Thymus (tissue), 14 donors: ENCODE measurements at places on chromosomes 4 and X.

DNA sequence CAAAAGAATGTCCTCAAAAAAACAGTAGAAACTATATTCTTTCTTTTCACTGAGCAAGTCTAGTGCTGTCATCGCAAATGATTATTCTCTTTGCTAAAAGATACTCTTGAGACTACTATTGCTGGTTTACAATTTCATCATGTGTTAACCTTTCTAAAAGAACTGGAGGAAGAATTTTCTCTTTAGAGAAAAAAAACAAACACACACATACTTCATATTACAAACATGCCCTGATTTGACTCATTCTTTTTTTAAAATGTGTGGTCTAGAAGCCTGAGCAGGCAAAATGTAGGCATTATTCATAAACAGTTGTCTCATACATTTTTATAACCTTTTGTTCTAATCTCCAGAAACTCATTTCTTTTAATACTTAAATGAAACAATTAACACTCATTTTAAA is 60.6 kb upstream of the FAT4 start:
- DNase-seq, result no peak

DNA sequence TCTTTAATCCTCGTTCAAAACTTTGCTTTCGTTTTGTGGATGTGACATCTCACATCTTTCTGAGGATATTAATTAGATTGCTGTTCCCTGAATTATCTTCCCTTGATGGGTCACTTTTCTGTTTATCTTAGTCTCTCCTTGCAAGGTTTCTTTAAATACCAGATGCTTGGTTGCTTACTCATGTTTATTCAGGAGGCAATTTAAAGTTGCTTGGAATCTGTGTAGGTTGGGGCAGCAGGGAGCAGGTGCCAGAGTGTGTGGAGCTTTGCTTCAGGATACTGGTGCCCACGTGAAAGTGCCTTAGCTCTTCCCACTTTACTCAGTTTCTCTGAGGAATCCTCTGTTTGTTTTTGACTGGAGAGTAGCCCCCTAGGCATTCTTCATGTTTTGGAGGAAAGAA is 24.0 kb downstream of the ANAPC4 start:
- no peak for DNase-seq

- no peak for DNase-seq
Measured at GRCh38 chrX:69431420-69431819, 72.7 kb upstream of the NALF2 start.

DNA sequence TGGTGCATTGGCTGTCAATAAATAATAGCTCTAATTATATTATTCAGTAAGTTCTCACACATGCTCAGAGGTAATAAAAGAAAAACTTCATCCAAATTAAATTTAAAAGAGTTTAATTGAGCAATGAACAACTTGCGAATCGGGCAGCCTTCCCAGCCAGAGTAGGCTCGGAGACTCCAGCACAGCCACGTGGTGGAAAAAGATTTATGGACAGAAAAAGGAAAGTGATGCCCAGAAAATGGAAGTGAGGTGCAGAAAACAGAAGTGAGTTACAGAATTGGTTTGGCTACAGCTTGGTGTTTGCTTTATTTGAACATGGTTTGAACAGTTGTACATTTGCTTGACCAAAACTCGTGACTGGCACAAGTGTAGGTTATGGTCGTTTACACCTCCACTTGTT is 13.6 kb upstream of the BOD1L1 start:
- DNase-seq, result no peak

DNA sequence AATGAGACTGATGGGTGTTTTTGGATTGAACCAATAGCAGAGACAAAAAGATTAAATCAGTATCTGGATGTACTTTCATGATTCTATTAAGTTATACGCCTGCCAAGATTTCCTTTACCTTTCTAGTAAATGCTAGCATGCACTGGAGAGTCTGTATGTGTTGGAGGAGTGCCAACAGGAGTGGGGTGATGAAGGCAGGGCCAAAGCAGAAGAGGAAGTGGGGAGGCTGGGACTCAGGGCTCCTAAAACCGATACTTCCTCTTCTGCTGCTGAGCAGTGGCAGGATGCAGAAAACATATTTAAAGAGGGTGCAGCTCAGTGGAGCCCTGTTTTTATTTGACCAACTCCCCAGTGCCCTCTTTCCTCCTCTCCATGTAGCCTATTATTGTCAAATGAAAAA is 5.6 kb downstream of the CYSLTR1 start:
- DNase-seq, result peak; percentile 26

GRCh38 chr4:94934201-94934600 is 176.4 kb downstream of the BMPR1B start:
- no peak for DNase-seq

DNA sequence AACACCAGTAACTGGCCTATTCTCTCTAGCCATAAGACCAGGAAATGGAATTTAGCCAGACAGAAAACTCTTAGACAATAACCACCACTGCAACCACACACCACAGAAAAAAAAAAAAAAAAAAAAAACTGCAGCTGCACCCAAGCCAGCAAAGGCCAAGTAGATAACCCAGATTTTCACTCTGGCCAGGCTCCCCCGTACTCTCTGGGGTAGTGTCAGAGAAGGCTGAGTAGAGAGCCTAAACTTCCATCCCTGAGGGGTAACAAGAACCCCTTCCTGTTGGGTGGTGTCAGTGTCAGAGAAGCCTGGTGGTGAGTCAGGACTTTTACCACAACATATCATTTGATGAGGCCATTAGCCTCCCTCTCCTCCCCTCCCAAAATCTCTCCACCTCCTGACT is 5.6 kb upstream of the DLG3 start:
- no peak for DNase-seq

GRCh38 chr4:55979562-55979961 is 30.8 kb downstream of the CEP135 start:
- no peak for DNase-seq

- no peak for DNase-seq
Measured at GRCh38 chr4:184362396-184362795, 112.0 kb downstream of the IRF2 start.

DNA sequence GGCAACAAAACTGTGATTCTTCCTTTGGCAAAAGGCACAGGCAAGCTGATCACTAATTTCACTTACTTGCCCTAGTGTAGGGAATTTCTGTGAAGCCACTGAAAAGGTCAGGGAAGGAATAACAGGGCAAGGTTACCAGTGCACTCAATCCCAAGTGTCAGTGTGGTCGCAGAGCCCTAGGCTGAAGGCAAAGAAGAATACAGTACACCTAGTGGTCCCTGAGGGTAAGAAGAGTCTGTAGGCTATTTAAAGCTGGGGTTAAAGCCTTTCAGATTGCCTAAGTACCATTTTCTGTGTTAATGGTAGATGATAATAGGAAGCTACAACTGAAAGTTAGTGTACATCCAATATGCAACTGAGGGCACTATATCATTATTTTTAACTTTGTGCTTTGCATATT is 173.6 kb upstream of the NRK start:
- DNase-seq, result no peak

- no peak for DNase-seq
Measured at GRCh38 chr4:169120624-169121023, 110.6 kb upstream of the CBR4 start.

- DNase-seq, result no peak
Measured at GRCh38 chr4:176843710-176844109, 51.0 kb upstream of the VEGFC start.

GRCh38 chr4:106002994-106003393 is 107.7 kb downstream of the NPNT start:
- no peak for DNase-seq

- DNase-seq, result no peak
Measured at GRCh38 chrX:95058815-95059214, 1384.8 kb downstream of the FAM133A start.

GRCh38 chrX:54030329-54030728 is 13.9 kb downstream of the PHF8 start:
- no peak for DNase-seq

GRCh38 chr4:77286906-77287305 is 129.9 kb downstream of the CCNG2 start:
- DNase-seq, result no peak

DNA sequence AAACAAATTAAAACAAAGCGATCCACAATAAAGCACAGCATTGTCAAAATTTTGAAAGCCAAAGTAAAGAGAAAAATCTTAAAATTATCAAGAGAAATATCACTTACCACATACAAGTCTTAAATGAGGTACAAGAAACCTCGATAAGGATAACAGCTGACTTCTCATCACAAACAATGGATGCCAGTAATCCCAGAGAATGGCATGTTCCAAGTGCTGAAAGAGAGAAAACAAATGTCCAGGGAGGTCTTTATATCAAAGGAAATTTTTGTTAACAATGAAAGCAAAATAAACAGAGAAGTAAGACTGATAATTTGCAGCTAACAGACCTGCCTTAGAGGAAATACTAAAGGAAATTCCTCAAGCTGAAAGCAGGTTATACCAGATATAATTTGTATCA is 460.4 kb upstream of the HS3ST1 start:
- DNase-seq, result no peak

GRCh38 chr4:174402470-174403176 is 118.9 kb downstream of the CEP44 start:
- no peak for DNase-seq

DNA sequence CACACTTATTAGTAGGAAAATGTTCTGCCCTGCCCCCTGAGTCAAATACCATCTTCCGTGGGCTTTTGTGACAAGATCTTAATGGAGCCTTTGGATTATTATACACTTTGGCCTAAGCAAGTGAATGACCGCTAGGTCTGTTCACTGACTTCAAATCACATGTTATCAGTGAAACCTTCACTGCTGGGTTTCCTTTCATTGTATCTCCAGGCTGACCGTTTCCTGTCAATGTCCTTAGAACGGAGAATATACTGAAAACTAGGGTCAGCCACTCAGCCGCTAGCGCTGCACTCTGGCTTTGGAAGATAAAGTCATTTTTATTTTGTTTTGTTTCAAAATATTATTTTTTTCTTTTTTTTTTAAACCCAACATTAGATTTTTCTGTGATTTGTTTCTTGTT is 107.0 kb upstream of the TLL1 start:
- no peak for DNase-seq

DNA sequence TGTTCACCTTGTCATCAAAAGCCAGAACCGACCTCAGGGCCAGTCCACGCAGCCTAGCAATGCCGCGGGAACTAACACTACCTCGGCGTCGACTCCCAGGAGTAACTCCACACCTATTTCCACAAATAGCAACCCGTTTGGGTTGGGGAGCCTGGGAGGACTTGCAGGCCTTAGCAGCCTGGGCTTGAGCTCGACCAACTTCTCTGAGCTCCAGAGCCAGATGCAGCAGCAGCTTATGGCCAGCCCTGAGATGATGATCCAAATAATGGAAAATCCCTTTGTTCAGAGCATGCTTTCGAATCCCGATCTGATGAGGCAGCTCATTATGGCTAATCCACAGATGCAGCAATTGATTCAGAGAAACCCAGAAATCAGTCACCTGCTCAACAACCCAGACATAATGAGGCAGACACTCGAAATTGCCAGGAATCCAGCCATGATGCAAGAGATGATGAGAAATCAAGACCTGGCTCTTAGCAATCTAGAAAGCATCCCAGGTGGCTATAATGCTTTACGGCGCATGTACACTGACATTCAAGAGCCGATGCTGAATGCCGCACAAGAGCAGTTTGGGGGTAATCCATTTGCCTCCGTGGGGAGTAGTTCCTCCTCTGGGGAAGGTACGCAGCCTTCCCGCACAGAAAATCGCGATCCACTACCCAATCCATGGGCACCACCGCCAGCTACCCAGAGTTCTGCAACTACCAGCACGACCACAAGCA is 898 bp downstream of the UBQLN2 start:
- DNase-seq, result no peak

- no peak for DNase-seq
Measured at GRCh38 chr4:154691229-154691628, 52.6 kb upstream of the LRAT start.

GRCh38 chr4:104015680-104016079 is 295.9 kb upstream of the TACR3 start:
- no peak for DNase-seq

DNA sequence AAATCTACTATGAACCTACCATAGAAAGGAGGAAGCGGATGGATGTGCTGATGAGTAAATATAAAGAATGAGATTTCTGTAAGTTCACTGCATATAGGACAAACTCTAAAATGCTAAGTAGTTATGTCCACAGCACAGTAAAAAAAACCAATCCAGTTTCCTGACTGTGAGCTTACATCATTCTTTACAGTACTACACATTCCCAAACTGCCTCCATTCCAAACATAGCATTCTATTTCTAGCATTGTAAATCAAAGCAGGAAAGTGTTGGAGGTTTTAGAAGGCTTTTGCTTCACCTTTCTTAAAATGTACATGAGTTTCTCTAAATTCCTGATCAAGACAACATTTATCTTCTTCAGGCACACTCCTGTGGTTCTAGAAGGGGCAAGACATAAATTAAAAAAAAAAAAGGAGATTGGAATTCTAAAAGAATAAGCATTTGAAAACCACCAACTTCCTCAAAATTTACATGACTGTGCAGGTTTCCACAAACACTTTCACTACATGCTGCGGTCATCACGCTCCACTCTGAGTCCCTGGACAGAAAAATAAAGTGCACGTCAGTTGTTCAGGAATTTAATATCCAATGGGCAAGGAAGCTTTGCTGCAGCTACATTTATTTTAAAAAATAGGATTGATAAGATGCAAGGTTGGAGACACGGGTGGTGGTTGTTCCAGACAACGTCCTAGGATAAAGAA is 297.6 kb upstream of the STS start:
- DNase-seq, result no peak

DNA sequence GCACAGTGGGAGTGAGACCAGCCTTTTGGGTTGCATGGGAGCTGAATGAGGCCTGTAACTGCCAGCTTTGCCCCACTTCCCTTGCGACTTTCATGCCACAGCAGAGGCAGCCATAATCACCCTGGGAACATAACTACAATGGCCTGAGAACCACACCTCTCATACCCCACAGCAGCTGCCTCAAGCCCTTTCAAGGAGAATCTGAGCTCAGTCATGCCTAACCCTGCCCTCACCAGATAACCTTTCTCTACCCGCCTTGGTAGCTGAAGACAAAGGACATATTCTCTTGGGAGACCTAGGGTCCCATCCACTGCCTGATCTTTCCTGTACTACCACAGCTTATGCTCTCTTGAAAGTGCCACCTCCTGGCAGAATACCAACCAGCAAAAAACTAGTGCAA is 599.9 kb upstream of the IGFBP7 start:
- DNase-seq, result no peak

DNA sequence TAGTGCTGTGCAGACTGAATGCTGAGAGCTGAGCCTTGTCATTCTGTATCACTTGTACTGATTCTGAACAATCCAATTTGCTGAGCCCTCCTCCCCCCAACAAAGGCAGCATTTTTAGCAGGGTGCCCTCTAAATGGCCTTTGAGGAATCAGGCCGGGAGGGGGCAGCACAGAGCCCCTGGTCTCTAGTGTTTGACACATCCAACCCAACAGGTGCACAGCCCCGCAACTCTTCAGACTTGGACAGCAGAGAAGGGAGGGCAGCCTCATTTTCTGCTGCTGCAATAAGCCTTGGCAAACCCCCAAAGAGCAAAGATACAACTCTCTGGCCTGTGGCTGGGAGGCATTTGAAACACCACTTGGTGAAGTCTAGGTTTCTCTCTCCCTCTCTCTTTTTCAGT is 3.4 kb downstream of the ATP1B4 start:
- DNase-seq, result peak; percentile 26

GRCh38 chr4:24557026-24558025 is 27.0 kb downstream of the DHX15 start:
- no peak for DNase-seq
